Astrocyte (in vitro differentiated cells and primary cell): ENCODE measurements at places on chromosomes 1 and 21. TPM values are rescaled to one million over a fixed set of nuclear protein-coding genes. Genes with fewer than 3 reads are reported as not detected.

DNA sequence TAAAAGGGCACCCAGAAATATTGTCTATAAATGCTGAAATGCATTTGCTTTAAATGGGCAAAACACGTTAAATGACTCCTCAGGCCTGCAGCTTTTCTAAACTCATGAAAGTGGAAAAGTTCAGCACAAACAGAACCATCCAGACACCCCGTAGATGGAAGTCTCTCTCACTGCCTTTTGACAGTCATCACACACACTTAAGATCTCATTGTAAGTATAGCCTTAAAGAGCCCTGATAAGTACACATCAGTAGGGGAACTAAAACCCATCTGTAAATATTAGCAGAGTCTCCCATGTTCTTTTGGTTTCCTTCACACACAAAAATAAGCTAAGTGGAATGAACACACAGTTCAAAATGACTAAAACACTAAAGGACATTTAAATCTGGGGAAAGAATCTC is 166.7 kb downstream of the LTN1 start:
- no peak for DNase-seq

GRCh38 chr1:212485913-212486618 is 53.3 kb downstream of the NENF start:
- DNase-seq: peak; percentile 97

DNA sequence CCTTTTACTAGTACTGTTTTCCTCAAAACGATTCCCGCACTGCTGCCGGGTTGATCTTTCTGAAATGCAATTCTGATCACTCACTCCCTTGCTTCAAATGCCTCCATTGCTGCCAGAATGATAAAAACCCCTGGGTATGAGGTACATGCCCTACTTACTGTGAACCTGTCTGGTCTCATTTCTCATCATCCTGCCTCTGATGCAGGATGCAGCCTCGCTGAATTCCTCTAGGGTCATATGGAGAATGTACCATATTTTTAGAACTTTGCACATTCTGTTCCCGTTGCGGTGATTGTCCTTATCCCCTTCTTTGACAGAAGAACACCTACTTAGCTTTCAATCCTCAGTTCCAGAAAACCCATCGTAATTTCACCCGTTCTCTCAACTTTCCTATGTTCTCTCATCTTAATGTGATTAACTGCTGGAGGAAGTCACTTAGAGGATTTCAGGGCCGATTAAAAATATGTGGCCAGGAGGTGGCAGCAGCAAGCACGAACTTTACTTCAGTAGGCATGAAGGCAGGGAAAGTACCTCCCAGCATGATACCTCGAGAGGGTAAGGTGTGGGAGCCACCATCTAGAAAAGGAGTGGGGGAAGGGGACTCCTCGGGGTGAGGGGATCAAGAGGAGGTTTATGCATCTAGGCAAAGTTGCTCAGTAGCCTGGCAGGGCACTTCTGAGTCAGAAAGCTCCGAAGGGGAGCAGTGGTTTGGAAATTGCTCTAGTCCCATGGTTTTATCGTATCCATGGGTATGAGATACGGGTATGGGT is 361.5 kb upstream of the ZP4 start:
- peak; percentile 43 for DNase-seq

DNA sequence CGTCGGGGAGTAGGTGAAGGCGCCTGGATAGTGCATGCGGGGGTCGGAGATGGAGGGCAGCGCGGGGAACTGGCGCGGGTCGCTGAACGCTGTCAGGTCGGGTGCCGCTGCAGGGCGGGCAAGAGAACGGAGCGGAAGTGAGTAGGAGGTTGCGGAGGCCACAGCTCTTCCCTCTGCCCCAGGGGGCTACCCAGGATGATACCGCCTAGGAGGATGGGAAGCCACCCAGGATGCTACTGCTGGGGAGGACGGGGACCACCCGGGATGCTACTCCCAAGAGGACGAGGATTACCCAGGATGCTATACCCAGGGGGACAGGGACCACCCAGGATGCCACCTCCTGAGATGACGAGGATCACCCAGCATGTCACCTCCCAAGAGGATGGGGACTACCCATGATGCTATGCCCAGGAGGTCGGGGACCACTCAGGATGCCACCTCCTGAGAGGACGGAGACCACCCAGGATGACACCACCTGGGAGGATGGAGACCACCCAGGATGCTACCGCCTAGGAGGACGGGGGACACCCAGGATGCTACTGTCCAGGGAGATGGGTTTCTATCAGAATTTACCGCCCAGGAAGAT is 123.8 kb downstream of the CLIC6 start:
- no peak for DNase-seq

DNA sequence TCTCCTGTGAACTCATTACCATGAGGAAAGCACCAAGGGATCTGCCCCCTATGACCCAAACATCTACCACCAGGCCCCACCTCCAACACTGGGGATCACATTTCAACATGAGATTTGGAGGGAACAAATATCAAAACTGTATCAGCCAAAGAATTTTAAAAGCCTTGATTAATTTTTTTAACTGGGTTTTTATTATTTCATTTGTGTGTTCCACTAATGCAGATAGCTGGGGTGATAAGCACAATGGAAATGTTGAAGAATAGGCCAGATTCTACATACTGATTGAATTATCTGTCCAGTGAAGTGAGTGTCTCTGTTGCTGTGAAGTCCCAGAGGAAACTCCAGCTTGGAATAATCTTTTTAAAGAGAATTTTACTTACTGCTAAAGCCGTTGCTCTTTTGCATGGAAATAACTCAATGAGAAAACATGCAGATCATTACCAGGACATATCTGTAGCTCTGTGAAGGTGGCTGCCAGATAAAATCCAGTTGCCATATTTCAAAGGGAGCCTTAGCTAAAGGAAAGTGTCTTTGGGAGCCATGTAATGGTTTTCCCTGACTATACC is 44.4 kb upstream of the DHCR24 start:
- DNase-seq: no peak

GRCh38 chr1:167566766-167567165 is 13.2 kb upstream of the CREG1 start:
- DNase-seq: no peak

- DNase-seq: peak; percentile 86
Observed at GRCh38 chr1:222048094-222048595, 306.3 kb upstream of the DUSP10 start.

DNA sequence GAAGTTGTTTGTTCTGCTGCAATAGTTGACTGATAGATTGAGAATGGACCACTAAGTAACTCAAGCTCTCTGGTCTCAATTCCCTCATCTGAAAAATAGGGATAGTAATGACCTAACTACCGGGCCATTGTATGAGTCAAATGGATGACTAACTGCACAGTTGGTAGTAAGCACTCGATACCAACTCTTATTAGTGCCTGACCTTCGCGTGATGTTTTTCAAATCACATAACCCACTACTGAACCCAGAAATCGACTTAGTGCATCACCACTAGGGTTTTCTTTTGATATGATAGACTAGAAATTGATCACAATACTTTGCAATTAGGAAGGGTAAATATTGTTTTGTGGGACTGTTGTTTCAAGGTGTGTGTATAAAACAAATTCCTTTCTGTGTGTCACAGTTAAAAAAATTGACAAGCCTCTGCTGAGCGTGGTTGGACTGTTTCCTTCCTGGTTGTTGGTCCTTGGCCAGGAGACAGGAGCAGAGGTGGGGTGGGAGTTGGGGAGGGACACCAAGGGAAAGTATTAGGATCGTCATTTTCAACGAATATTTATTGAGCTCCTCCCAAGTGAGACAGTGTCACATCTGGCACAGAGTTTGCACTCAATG is 54.0 kb upstream of the LRP8 start:
- peak; percentile 78 for DNase-seq

GRCh38 chr1:175822580-175822979 is 79.2 kb upstream of the TNR start:
- DNase-seq: peak; percentile 32

DNA sequence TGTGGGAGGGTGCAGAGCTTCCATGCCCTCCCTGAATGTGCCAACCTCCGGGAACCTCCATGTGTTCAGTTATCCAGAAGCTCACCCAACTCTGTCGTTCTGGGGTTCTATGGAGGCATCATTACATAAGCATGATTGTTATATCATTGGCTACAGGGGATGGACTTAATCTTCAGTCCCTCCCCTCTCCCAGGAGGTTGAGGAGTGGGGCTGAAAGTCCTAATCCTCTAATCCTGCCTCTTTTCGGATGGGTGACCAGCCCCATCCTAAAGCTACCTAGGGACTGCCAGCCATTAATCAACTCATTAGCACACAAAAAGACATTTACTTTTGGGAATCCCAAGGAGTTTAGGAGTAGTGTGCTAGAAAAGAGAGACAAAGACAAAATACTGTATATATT is 32.0 kb upstream of the PSEN2 start:
- DNase-seq: no peak

DNA sequence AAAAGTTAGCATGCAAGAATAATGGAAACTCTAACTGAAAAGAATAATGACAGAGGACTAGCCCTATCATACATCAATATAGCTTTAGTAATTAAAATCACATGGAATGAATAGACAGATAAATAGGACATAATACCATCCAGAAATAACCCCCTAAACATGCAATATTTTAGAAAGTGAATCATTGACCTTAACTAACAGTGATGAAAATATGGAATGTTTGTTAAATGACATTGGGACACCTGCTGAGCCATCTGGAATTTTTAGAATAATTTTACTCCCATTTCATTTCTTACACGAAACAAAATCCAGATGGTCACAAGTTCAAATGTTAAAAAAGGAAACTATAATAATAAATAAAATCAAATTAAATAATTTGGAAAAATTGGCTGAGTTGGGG is 53.1 kb upstream of the FMO3 start:
- DNase-seq: no peak

GRCh38 chr21:46048926-46049889 is 48.7 kb upstream of the COL6A2 start:
- peak; percentile 100 for DNase-seq

- DNase-seq: no peak
Observed at GRCh38 chr1:151549199-151549598, 9.1 kb downstream of the TUFT1 start.

DNA sequence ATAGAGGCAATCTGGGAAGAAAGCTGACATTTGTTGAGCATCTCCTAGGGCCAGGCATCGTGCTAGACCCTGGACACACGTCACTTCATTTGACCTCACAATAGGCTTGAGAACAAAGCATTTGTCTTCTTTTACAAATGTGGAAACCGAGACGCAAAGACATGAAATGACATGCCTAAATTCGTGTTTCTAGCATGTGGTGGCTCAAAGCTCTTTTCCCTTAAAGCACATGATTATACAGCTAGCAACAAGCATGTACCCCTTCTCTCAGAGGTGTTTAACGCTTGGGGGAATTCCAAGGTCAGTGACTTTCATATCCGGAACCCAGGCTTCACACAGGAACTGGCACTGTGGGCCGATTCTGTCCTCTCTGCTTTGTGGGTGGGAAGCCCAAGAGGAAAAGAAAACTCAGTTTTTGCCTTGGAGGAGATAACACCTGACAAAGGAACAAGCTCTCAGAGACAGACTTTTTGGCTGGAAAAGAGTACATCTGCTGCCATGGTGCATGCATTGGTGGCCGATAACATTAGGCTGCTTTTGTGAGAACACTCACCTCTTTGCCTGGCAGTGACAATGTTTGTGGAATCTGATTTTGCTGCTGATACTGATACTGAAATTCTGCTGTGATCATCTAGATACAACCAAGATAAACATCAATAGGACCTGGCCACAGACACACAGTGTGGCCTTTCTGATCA is 15.4 kb upstream of the CD2 start:
- DNase-seq: no peak

GRCh38 chr1:206832352-206832880 is 33.0 kb upstream of the IL20 start:
- DNase-seq: no peak

DNA sequence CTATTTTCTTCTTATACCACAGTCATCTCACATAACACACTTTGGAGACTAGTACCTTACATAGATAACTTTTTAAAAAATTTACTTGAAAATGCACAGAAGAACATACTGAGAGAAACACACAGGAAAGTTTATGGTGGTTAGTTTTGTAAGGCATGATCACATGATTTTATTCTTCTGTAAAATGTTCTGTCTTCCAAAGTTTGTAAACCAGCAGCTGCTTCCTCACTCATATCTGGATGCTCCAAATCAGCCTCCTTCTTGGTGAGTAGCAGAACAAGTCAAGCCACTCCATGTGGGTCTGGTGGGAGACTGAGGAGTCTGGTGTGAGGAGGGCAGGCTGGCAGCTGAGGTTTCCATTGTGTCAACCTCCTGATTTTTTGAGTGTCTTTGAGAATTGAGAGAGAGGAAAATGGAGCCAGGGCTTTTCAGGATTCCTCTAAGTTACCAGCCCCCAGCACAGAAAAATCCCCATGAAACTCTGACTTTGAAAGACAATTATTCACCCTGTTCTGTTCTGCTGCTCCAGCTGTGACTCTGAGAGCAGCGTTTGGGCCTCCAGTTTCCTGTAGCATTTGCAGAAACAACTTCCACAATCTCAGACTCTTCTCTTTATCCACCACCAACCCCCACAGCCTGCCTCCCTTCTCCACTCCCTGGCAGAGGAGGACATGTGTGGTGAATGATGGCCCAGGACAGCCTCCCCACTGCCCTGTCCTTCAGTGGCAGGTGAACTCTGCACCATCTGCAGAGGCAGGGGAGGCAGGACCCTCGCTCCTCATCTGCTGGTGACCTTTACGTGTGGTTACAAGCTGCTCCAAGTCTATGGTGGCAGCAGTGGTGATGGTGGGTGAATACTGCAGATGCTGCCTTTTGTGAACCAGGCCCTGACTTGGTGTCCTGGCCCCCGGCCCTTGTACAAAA is 82.3 kb downstream of the FCRL5 start:
- DNase-seq: no peak

DNA sequence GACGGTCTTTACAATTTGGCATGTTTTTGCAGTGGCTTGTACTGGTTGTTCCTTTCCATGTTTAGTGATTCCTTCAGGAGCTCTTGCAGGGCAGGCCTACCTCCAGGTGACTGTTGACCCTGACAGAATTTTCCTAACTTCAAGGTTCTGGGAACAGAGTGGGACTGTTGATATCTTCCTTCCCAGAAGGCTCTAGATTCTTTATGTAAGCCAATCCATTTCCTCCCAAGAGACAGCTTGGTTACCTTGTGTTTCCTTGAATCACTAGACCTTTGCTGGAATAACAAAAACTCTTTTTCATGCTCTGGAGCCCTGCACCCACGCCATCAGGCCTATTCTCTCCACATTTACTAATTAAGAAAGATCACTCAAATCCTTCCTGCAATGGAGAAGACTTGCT is 67.0 kb downstream of the C21orf91 start:
- no peak for DNase-seq

GRCh38 chr1:1361982-1362423 is 3.6 kb upstream of the MXRA8 start:
- DNase-seq: peak; percentile 78

GRCh38 chr1:201773764-201774163 is 55.2 kb upstream of the IPO9 start:
- DNase-seq: peak; percentile 52

The ADAM30 gene
- not detected in 2 replicates for total RNA-seq

The SLC5A9 gene
- total RNA-seq: not detected in 2 replicates

The CD48 gene
- not detected in 2 replicates for total RNA-seq

The SHISA4 gene
- total RNA-seq: 9.8 and 10.1 TPM in 2 replicates

The FCRL5 gene
- total RNA-seq: not detected in 2 replicates

The BTBD8 gene
- total RNA-seq: 1.4 and 1.8 TPM in 2 replicates

The HSD3B2 gene
- not detected in 2 replicates for total RNA-seq

The CCDC185 gene
- not detected in 2 replicates for total RNA-seq

The TRAPPC3 gene
- total RNA-seq: 87.1 and 87.6 TPM in 2 replicates
